ENCODE measurements at places on chromosomes 16 and 17. TPM values are rescaled to one million over a fixed set of nuclear protein-coding genes. Genes with fewer than 3 reads are reported as not detected.

GRCh38 chr16:27811881-27812280 lies 251.6 kb downstream of the GSG1L start:
- DNase-seq = no peak

DNA sequence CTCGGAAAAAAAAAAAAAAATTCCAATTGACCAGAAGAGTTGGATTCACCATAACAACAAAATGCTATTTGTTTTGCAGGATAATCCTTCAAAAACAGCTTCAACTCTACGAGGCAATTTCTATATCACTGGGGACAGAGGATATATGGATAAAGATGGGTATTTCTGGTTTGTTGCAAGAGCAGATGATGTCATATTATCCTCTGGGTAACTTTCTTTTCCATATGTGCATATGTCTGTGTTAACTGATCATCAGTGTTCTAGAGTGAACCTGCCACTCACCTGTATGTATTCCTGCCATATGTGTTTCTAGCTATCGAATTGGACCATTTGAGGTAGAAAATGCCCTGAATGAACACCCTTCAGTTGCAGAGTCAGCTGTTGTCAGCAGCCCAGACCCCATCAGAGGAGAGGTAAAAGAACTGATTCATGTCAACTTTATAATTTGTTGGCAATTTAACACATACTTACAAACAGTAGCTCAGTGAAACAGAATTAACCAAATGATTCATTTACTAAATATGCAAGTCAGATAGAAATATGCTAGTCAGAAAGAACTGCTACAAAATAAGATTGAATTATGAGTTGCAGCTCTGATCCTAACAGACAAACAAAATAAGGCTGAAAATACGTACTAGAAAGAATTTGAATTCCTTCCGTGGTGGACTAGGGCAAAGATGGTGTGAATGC lies 14.2 kb downstream of the ERI2 start:
- no peak for DNase-seq

Gene SGCA
- not detected for total RNA-seq

Gene KCNH6
- total RNA-seq = not detected

Gene KRT17
- total RNA-seq = not detected

All from natural killer cell (primary cell).